ENCODE measurements at places on chromosomes 12 and 14.

DNA sequence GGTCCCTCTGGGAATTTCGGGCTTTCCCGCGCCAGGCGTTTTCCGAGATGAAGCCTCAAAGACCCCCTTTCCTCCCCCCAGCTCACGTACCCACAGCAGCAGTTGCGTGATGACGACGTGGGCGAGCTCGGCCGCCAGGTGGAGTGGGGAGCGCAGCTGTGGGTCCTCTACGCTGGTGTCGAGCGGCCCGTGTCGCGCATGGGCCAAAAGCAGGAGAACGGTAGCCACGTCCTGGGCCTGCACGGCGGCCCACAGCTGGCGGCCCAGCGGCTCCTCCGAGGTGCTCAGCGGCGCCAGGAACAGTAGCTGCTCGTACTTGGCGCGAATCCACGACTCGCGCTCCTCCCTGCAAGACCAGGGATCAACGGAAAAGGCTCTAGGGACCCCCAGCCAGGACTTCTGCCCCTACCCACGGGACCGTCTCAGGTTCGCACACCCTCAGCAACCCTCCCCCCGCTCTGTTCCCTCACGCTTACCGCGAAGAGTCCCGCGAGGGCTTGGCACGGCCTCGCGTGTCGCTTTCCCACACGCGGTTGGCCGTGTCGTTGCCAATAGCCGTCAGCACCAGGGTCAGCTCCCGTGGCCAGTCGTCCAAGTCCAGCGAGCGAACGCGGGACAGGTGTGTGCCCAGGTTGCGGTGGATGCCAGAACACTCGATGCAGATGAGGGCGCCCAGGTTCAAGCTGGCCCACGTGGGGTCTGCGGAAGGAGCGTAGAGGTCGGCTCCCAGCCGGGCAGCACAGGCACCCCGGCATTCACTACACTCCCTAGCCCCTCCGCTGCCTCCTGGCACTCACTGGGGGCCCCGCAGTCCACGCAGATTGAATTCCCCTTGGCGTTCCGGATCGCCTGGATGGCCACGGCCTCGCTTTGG lies 11.4 kb downstream of the AGAP2 start:
- DNase-seq: no peak

GRCh38 chr14:88209273-88209672 lies 113.8 kb downstream of the KCNK10 start:
- DNase-seq: no peak

DNA sequence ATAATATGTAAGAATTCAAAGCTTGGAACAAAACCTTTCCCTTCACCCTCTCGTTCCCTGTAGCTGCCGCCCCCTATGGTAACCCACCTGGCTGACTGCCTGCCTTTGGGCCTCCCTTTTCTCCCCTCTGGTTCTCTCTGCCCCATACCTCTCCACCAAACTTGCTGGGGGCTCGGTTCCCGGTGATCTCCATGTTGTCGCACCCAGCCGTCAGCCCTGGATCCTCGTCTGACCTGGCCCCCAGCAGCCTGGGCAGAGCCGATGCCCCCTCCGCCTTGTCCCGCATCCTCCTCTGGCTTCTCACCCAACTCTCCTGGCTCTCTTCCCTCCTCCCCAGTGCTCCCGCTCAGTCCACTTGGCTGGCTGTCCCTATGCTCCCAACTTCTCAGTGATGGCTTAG lies 4.5 kb downstream of the CYP46A1 start:
- DNase-seq: no peak

DNA sequence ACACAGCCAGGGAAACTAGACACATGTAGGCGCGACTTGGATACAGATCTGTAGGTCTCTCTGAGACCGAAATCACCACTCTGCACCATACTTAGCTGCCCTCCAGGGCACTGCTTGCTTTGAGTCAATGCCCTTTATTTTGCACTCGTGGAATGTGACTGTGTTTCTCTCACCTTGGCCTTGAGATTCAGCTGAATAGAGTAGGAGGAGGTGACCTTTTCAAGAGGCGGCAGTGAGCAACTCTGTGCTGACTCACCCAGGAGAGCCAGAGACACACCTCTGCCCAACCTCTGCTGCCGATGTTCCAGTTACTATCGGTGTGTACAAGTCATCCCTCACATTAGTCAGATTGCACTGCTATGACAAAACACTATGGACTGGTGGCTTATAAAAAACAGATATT lies 583.4 kb downstream of the VRK1 start:
- DNase-seq: peak; percentile 36

DNA sequence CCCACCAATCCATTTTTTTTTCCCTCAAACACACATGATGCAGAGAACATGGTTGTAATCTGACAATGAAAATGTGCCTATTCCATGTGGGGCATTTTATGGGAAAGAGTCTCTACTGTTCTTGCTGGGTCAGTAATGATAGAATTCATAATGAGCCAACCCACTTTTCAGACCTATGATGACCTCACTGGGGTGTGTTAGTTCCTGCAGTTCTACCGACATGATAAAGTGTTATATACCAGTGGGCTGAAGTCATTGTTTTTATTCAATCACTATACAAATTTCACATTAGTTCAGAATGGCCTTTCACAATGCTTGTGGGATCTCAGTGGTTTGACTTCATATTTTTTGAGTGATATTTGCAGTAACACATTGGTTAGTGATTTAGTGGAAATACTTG lies 47.5 kb downstream of the PPFIBP1 start:
- DNase-seq: no peak

GRCh38 chr12:639566-639965 lies 23.7 kb downstream of the NINJ2 start:
- no peak for DNase-seq

DNA sequence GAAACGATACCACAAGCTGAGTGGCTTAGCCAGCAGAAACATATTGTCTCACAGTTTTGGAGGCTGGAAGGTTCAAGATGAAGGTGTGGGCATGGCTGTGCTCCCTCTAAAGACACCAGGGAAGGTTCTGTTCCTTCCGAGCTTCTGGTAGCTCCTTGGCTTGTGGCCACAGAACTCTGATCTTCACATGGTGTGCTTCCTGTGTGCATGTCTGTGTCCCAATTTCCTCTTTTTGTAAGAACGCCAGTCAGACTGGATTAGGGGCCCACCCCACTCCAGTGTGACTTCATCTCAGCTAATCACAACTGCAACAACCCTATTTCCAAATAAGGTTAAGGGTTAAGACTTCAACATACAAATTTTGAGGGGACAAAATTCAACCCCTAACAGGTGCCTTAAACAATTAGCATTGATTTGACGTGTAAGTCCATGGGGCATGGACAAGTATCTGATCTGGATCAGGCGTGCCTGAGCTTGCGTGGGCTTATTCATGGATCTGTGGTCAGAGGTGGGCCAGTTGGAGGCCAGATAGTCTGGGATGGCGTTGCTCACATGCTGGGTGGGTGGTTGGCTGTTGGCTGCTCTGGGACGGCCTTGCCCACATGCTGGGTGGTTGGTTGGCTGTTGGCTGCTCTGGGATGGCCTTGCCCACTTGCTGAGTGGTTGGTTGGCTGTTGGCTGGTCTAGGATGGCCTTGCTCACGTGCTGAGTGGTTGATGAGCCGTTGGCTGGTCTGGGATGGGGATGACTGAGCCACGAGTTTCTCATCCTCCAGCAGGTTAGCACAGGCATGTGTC lies 88.5 kb downstream of the LGMN start:
- no peak for DNase-seq

GRCh38 chr14:20610002-20610765 lies 19.0 kb upstream of the RNASE12 start:
- DNase-seq: peak; percentile 90

- no peak for DNase-seq
These were observed 67.7 kb downstream of the NT5DC3 start for GRCh38 chr12:103773109-103773910.

DNA sequence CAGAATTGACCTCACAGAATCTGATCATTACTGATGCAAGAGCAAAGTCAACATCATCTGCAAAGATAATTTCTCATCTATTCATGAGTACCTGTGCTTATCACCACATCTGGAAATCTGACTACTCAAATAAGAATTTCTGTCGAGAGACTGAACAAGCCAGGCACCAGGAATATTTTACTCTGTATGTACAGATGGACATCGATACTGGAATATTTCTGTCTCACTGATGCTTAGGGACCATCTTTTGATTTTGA lies 105.2 kb downstream of the BICD1 start:
- DNase-seq: no peak

- peak; percentile 98 for DNase-seq
These were observed at the start of gene RBMS2 for GRCh38 chr12:56521590-56522371. RBMS2 (plus strand) TSS chr12:56521820; CDS start chr12:56522024, 204 bp downstream.

DNA sequence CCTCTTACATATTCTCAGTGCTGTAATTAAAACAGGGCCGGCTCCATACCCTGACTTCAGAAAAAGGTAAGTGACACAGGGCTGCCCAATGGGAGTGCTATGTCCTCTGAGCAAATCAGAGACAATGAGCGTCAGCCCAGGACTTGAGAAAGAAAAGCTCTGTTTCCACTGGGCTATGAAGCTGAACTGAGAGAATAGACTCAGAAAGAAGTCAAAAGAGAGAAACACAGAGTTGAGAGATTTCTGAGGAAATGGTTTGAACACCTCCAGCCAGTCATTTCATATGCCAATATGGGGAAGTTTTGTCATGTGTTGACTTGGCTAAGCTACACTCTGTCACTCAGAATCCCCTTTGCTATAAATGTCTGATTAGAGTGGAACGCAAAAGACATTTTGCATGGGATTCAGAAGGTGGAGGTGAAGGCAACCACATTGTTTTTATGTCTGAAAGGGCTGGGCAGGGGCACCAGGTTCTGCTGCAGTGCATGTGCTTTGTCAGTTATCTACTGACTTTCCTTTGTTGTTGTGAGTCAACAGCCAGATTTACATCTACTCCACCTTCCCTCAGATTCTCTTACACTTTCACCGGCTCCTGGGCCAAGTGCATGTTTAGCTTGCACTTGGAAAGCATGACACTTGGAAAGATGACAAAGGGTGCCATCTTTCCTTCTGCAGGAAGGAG lies 313.3 kb downstream of the DUSP6 start:
- no peak for DNase-seq

DNA sequence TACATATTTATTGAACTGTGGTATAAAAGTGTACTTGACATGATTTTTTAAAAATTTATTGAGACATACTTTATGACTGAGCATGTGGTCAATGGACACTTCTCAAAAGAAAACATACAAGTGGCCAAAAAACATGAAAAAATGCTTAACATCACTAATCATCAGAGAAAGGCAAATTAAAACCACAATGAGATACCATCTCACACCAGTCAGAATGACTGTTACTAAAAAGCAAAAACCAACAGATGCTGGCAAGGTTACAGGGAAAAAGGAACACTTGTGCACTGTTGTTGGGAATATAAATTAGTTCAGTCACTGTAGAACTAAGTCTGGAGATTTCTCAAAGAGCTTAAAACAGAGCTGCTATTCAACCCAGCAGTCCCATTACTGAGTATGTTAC lies 1177.6 kb downstream of the GALC start:
- DNase-seq: no peak

DNA sequence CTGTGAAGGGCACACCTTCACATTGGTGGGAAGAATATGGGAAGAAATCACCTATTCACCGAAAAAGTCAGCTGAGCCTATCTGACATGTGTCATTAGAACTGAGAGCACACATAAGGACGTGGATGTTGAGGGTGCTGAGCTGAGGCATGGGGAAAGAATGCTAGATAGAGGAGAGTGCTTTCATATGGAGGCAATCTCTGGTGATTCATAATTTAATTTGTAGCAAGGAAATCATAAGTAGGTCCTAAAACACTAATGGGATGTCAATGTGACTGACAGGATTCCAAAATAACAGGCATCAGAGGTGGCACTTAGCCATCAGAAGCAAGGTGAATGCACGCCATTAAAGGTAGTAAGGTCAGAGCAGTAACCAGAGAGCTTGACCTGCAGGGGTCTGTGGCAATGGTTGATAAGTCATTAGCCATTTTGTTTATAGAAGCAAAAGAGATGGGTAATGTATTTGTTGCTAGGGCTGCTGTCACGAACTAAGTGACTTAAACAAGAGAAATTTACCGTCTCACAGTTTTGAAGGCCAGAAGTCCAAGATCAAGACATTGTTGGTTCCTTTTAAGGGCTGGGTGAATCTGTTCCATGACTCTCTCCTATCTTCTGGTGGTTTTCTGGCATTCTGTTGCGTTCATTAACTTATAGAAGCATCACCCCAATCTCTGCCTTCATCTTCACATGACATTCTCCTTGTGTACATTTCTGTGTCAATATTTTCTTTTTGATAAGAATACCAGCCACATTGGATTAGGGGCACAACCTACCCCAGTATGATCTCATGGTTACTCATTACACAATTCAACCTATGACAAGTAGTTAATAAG lies 69.3 kb downstream of the ANKS1B start:
- no peak for DNase-seq

DNA sequence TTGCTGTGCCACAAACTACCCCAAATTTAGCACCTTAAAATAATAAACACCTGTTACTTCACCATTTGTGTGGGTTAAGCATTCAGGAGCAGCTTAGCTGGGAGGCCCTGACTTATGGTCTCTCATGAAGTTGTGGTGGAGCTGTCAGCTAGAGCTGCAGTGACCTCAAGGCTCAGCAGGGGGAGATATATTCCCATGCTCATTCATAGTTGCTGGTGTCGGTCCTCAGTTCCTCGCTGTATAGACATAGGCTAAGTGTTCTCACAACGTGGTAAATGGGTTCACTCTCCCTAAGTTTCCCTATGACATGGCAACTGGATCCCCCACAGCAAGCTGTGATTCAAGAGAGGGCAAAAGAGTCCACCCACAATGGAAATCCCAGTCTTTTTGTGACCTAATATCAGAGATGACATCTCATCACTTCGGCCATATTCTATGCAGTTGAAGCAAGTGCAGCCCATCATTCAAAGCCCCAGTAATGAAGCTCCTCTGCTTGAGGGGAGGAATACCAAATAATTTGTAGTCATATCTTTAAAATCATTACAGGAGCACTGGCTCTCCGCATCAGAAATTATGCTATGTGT lies 41.1 kb downstream of the PRB3 start:
- DNase-seq: peak; percentile 75

GRCh38 chr12:546265-546919 lies 86.7 kb downstream of the B4GALNT3 start:
- DNase-seq: peak; percentile 35

- peak; percentile 74 for DNase-seq
These were observed 24.6 kb upstream of the LTBP2 start for GRCh38 chr14:74636424-74637177.

- DNase-seq: no peak
These were observed 12.6 kb downstream of the SLC6A12 start for GRCh38 chr12:201361-201760.

DNA sequence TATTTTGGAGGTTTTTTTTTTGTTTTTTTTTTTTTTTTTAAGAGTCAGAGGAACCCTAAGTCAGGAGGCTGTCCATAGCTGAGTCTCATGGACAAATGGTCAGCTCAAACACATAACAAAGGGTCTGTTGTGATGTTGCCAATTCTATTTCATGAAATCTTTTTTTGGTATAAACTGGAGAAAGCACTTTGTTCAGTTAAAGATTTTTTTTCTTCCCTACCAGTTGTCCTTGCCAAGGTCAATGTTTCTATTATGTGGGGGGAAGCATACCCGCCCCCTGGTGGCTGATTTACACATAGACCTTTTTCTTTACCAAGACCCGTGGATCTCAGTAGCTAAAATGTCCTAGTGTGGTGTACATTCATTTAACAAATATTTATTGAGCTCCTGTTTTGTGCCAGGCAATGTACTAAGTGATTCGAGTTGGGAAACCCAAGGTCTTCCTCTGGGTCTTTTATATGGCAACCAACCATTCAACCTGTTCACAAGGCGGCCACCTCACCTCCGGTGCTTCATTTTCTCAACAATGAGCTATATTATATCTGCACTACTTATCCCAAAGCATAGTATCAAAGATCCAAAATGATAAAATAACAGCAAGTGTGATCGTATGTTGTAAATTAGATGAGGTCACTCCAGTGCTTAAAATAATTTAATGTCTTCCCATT lies 214.5 kb downstream of the PAH start:
- peak; percentile 70 for DNase-seq

- DNase-seq: peak; percentile 63
These were observed 11.4 kb upstream of the TAC3 start for GRCh38 chr12:57027805-57028153.

Data from mesendoderm (in vitro differentiated cells).